AML-193 (cell line): ENCODE measurements at places on chromosomes 11 and 22.
A peak's percentile ranks its signal among the peaks of the same experiment; 100 is the strongest.

GRCh38 chr11:111565114-111565720, 24.7 kb downstream of the LAYN start:
- peak; percentile 47 for DNase-seq

DNA sequence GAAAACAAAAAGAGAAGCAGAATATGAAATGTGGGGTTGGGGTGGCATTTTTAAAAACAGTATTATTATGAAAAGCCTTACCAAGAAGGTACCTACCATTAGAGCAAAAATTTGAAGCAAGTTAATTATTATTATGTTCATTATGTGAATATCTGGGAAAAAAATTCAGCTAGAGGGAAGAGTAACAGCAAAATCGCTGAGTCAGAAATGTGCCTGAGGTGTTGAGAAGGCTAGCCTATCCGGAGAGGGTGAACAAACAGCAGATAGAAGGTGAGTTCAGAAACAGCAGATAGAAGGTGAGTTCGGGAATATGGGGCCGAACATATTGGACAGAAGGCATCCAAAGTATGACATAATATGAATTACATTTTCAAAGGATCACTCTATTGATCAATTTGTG, 536.8 kb upstream of the ANO5 start:
- no peak for DNase-seq

GRCh38 chr11:21811572-21811971, 381.3 kb upstream of the ANO5 start:
- DNase-seq, result no peak

DNA sequence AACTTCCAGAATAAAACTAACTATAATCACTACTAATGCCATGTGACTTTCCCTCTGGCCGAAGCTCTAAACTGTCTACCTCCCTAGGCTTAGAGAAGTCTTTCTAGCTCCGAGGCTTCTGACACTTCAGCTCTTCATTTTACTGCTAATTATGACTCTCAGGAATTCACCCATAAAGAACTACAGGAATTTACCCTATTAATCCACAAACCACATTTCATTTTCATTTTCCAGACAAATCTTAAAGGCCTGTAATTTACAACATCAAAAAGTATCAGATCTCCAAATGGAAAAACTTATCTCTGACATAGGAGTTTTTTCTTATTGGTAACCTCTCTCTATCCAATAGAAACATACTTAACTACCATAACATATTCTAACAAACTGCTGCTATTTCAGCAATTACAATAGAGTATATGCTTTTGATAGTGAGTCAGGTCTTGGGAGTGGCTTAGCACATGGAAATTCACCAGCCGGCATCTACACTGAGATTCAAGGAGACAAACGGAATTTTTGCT, 33.4 kb downstream of the MRTFA start:
- no peak for DNase-seq

DNA sequence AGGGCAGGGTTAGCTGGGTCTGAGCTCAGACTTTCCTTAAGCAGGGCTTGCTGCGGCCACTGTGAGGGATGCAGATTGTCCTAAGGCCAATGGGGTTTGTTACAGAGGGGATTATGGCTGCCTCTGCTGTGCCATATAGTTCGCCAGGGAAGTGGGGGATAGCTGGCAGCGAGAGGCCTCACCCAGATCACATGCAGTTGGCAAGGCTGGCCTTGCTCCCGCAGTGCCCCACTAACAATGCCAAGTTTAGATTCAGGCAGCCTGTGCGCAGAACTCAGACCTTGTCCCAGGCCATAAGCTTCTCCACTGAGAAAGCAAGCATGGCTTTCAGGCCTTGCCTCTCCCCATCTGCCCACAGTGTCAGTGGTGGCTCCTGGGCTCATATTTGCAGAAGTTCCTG, 4.7 kb upstream of the APOL2 start:
- no peak for DNase-seq
